ENCODE measurements at places on chromosomes 4 and X.

GRCh38 chr4:140904904-140905303 lies 148.7 kb upstream of the TBC1D9 start:
- no peak for DNase-seq

DNA sequence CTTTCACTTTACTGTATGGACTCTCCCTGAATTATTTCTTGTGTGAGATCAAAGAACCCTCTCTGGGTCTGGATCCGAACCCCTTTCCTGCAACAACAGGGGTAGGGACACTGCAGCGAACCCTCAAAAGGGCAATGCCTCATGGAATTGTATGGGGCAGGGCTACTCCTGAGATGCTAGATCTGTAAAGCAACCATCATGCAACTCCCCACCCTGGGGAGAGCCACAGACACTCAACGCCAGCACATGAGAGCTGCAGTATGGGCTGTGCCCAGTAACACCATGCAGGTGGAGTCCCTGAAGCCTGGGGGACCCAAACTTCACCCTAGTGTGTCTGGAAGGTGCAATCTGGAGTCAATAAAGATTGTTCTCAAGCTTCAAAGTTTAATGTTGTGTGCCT lies 304.7 kb downstream of the DCHS2 start:
- no peak for DNase-seq

GRCh38 chr4:171157462-171158082 lies 655.6 kb upstream of the GALNTL6 start:
- no peak for DNase-seq

DNA sequence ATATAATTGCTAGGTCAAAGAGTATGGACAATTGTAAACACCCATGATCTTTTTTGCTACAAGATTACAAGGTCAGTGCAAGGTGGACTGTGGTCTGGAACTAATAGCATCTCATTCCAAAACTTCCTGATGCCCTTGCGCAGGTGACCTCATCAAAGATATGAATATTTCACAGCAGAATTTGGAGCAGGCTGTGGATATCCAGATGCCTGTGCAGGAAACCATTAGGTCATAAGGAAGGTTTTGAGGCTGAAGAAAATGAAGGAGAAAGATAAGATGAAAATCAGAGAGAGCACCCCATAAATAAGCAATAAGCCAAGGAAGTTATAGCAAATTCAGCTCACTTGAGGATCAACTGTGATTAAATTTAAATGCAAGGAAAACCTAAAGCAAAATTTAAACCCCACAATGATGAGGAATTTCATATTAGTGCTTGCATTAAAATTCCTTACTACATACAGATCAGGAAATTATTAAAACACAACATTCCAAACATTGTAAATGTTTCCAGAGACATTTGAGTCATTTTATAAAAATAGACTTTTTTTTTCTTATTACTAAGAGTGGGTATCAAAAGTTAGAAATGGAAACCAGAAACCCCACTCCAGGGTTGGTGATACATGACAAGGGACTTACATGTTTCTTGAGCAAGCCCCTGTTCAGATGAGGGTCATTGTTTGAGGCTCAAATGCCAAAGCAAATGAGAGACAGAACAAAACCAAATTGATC lies 100.7 kb upstream of the FAM9C start:
- no peak for DNase-seq

DNA sequence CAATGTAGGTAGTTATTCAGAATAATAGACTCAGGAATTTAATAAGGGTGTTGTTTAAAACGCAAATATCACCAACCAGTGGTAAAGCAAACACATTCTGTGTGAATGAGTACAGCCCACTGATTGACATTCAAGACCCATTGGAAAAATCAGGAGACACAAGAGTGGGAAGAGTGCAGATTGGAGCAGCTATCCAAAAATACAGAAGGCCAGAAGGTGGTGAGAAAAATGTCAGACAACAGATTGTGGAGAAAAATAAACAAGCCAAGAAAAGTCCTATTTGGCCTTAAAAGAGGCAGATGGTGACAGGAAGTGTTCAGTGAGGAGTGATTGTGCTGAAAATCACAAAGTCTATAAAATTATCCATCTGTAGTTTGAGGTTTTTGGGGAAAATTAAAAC lies 39.3 kb downstream of the CPE start:
- no peak for DNase-seq

GRCh38 chr4:688854-689681 lies at the start of gene SLC49A3:
Gene SLC49A3 (minus strand): TSS chr4:689151. CDS start chr4:689127, 24 bp downstream.
- no peak for DNase-seq

DNA sequence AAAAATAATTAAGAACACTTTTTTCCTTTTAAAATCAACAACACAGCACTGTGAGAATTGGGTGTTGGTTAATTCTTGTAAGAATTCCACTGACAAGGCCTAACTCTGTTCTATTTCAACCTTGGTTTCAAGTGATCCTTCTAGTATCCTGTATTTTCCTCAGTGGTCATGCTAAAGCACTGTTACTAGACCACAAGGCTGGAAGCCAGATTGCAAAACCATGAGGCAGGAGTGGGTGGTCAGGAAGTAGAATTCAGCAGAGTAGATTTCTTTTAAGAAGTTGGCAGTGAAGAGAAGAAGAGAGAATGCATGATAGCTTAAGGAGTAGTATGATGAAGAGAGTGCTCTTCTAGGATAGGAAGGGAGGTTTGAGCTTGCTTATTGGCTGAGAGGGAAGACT lies 71.6 kb upstream of the LEF1 start:
- no peak for DNase-seq

DNA sequence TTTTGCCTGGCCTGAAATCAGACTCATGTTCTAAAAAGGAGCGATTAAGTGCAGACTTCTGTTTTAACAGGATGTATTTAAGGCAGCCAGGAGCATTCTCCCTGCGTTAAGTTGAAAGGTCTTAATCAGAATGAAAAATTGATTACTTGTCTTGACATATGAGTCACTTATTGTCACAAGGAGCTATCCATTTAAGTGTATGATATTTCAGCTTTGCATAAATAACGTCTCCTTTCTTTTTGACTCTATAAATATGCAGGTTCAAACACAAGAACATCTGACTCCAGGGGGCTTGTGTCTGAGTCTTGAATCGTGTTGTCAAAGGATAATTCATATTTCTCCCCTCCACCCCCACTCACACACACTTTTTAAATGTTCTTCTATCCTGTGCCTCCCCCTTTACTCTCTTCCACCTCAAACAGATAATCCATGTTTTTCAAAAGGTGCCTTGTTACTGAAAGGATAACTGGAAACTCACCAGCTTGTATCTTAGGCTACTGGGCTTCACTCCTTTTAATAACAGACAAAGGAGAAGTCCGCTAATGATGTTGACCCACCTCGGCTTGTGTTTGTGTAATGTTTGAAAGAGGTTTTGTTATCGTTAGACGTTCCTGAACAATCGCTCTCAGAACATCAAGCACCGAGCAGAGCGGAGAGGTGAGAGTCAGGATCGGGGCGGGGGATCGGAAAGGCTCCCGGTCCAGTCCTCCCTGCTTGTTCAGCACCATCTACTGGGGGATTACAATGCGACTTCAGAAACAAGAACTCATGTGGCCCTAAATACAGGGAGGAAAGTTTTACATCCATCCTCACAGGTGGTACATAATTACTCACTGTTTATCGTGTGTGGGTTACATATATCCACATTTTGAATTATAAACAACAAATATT lies 107.5 kb upstream of the RPL34 start:
- DNase-seq: no peak

DNA sequence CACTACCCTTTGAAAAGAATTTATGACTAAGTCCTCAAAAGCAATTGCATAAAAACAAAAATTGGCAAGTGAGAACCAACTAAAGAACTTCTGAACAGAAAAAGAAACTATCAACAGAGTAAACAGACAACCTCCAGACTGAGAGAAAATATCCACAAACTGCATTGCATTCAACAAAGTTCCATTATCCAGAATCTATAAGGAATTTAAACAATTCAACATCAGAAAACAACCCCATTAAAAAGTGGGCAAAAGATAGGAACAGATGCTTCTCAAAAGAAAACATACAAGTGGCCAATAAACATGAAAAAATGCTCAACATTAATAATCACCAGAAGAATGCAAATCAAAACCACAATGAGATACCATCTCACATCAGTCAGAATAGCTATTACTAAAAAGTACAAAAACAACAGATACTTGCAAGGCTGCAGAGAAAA lies 130.2 kb downstream of the GASK1B start:
- DNase-seq: no peak

DNA sequence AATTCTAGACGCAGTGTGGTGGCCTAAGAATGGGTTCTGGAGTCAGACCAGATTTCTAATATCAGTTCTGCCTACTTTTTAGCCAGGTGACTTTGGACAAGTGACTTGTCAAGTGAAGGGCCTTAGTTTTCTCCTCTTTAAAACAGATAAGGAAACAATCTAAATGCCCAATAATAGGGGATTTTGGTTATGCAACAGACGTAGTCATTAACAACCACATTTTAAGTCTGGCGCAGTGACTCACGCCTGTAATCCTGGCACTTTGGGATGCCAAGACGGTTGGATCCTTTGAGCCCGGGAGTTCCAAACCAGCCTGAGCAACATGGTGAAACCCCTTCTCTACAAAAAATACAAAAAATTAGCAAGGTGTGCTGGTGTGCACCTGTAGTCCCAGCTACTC lies 2.1 kb upstream of the ZMYM3 start:
- DNase-seq: no peak

- no peak for DNase-seq
Observed at GRCh38 chr4:69910016-69910782, 20.7 kb upstream of the CSN1S1 start.

GRCh38 chr4:61254406-61254805 lies 54.3 kb downstream of the ADGRL3 start:
- DNase-seq: no peak
